ENCODE measurements at places on chromosomes 1 and 21. TPM values are rescaled to one million over a fixed set of nuclear protein-coding genes. Genes with fewer than 3 reads are reported as not detected.

Gene NCF2
- 0.47 TPM for total RNA-seq

Gene CD46
- 224 TPM for total RNA-seq

Gene PIK3C2B
- total RNA-seq = 36.3 TPM

Gene OPRD1
- total RNA-seq = 0.66 TPM

Gene SPRR1A
- total RNA-seq = not detected

Gene EXO1
- total RNA-seq = 9.4 TPM

Gene PRDM16
- 1.2 TPM for total RNA-seq

Gene KPRP
- not detected for total RNA-seq

Gene GBP3
- total RNA-seq = 6.4 TPM

Gene OPTC
- total RNA-seq = not detected

Gene ATP6V1G3
- not detected for total RNA-seq

Gene HMGCS2
- 1.4 TPM for total RNA-seq

Gene DNAJC11
- 65.1 TPM for total RNA-seq

Gene HSPB7
- total RNA-seq = 6.3 TPM

Gene KLHL20
- total RNA-seq = 26.3 TPM

Gene EFCAB14
- 61.2 TPM for total RNA-seq

Gene PDC
- not detected for total RNA-seq

Gene LCE2B
- not detected for total RNA-seq

Gene FAAH
- 35.0 TPM for total RNA-seq

Gene ZNF695
- total RNA-seq = 5.9 TPM

Gene ADAM15
- total RNA-seq = 32.7 TPM

Gene KCNA3
- 0.45 TPM for total RNA-seq

Gene GABPA
- total RNA-seq = 30.0 TPM

Gene HCRTR1
- total RNA-seq = 0.98 TPM

Gene TRIM67
- 0.04 TPM for total RNA-seq

Gene FOXD3
- total RNA-seq = not detected

Gene NBPF10
- 6.3 TPM for total RNA-seq

Gene ZNF644
- total RNA-seq = 77.9 TPM

Gene PKP1
- 0.58 TPM for total RNA-seq

Gene THEM5
- not detected for total RNA-seq

Gene CASQ1
- 0.27 TPM for total RNA-seq

Gene RBP7
- 2.2 TPM for total RNA-seq

Gene PRDM2
- 59.2 TPM for total RNA-seq

Gene AMPD1
- total RNA-seq = not detected

Gene MDM4
- 132 TPM for total RNA-seq

Gene SLAMF7
- not detected for total RNA-seq

Gene LEFTY1
- 1.7 TPM for total RNA-seq

Gene LCA5L
- total RNA-seq = 0.86 TPM

Gene CD1D
- total RNA-seq = 2.2 TPM

Gene TMEM269
- 0.98 TPM for total RNA-seq

Gene TMEM200B
- total RNA-seq = 28.3 TPM

Gene PLEKHN1
- total RNA-seq = 34.4 TPM

Gene CLCA4
- total RNA-seq = not detected

Gene CCDC18
- 9.9 TPM for total RNA-seq

Gene TRAF3IP3
- 1.1 TPM for total RNA-seq

Gene INSRR
- total RNA-seq = 0.45 TPM

Gene RAP1GAP
- 8.0 TPM for total RNA-seq

Gene OR2G6
- total RNA-seq = 0.04 TPM

Gene LCK
- 1.5 TPM for total RNA-seq

Gene NOS1AP
- total RNA-seq = 4.4 TPM

Gene ASTN1
- 4.0 TPM for total RNA-seq

Gene SIM2
- not detected for total RNA-seq

Gene FCGR3B
- not detected for total RNA-seq

Gene PLPPR4
- total RNA-seq = 0.13 TPM

Gene ATP1A2
- total RNA-seq = 0.54 TPM

Gene ATP1A4
- 0.33 TPM for total RNA-seq

Gene TNFAIP8L2
- not detected for total RNA-seq

Gene IL20
- not detected for total RNA-seq

Gene CYP4Z1
- not detected for total RNA-seq

Measured in mesothelial cell of epicardium (in vitro differentiated cells).